ENCODE measurements at places on chromosomes 2 and 18.

GRCh38 chr2:230043025-230043424 is 25.7 kb downstream of the SLC16A14 start:
- no peak for DNase-seq

DNA sequence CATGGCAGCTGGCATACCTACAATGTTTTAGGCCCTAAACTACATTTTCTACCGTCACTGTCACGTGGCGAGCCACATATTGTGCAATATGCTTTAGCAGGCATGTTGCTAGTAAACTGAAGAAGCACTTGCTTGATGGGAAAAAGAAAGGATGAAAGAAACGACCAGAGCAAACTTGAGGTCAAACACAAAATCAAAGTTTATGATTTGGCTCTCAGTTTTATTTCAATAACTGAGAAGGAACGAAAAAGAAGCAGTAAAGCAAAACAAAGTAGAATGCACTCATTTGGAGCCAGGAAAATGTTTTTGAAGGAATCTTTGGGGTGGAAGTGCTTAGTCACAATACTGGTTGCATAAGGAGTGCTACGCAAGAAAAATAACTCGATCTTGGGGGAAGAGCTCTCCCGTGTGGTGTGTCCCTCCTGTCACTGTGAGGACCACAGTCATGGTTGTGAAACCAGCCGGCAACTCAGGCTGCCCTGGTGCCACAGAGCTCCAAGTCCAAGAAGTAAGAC is 349.8 kb downstream of the RBM43 start:
- DNase-seq = no peak

- DNase-seq = no peak
These were observed 952.4 kb downstream of the EPHA4 start for GRCh38 chr2:220619525-220620220.

DNA sequence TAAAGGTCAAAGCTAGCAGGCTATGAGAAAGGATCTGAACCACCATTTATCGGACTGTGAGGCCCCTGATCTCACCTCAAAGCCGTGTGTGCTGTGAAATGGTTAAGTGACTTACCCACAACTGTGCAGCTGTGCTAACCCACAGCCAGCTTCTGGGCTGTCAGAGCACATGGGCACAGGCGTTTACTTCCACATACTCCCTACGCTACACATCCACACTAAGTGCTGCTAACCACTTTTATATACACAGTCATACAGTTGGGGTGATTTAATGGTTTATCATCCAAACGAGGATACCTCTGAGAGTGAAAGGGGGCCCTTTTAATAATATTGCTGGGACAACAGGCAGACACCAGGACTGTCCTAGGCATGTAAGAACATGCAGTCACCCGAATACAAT is 37.3 kb downstream of the CYRIA start:
- no peak for DNase-seq

DNA sequence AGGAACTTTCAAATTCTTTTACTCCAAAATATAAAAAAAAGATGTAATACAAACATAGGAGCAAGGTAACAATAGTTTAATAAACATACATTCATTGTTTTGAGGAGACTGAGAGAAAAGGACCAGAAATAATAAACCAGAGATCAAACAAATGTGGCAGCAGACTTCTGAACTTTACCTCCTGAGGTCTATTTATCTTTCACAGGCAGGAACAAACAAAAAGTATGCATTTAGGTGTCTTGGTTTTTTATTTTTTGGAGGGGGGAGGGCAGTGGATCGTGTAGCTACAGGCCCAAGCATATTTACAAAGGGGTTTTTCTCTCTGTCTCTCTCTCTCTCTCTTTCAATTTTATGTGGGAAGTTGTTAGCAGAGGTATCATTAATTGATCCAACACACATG is 5.6 kb downstream of the PPP4R1 start:
- DNase-seq = no peak

- DNase-seq = no peak
These were observed 109.1 kb downstream of the CDK15 start for GRCh38 chr2:201915446-201915845.

DNA sequence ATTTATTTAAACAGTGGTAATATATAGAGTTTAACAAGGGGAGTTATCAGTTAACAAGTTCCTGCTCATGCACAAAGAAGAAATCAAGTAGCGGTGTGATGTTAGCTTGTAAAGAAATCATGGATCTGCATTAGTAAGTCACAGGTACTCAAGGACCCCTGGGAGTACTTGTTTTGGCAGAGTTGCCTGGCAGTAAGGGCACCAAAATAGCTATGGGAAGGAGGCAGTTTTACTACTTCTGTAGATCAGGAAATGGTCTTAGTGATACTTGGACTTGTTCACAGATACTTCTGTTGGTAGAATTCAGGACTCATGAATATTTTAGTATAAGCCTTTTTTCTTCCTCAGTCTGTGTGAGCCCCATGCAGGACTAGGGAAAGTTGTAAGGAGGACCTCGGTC is 107.3 kb upstream of the IL1R2 start:
- DNase-seq = no peak

DNA sequence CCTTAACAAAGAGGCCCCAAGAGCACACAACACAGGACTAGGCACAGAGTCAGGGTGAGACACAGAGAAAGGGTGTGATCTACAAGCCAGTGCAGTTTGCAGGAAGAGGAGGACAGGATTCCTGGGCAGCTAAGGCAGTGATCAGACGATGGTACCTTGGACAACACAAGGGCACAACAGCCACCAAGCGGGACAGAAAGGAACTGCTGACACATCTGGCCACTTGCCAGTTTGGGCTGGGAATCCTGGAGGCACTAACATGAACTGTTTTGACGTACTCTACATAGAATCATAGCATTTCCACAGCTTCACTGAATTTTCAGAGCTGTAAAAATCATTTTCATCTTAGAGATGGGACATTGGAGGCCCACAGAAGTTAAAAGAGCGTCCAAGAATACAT is 221.5 kb upstream of the SLC35G4 start:
- DNase-seq = no peak

GRCh38 chr2:168851674-168852320 is 38.4 kb downstream of the SPC25 start:
- no peak for DNase-seq

GRCh38 chr2:7665880-7666279 is 748.7 kb downstream of the RNF144A start:
- DNase-seq = no peak

GRCh38 chr2:1493431-1494126 is 80.3 kb downstream of the TPO start:
- DNase-seq = no peak

DNA sequence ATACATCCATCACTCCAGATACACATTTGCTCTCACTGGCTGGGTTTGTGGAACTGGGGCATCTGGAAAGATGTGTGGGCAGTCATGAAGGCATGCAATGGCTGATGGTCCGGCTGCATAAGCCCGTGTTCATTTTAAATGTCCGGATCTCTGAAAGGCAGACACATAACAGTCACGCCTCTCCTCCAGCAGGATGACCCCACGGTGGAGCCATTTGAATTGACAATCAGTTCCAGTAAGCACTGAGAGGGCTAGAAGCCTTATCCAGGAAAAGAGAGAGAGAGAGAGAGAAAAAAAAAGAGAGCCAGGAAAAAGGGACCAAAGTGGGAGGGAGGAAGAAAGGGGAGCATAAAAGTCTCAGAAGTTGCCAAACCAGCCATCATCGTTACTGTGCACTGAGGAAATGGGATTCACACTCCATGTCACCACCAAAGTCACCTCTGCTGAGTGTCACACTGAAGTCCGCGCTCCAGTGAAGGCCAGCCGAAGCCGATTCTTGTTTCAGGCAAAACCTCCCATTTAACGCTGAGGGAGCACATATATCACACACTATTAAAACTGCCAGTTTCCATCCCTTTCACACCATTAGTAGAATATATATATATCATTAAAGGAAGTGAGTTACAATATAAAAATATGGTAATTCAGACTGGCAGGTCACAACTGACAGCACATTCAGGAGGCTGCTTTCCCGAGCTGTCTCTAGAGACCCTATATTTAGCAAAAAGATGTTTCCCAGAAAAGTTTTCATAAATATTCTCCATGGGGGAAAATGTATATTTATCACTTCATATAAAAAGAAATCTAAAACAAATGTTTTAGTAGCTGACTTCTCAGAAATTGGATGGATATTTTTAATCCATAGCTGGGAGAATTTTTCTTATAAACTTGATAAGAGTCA is 142.0 kb downstream of the ACTR3 start:
- DNase-seq = no peak

GRCh38 chr18:13372531-13372951 is 154.0 kb downstream of the LDLRAD4 start:
- DNase-seq = no peak

DNA sequence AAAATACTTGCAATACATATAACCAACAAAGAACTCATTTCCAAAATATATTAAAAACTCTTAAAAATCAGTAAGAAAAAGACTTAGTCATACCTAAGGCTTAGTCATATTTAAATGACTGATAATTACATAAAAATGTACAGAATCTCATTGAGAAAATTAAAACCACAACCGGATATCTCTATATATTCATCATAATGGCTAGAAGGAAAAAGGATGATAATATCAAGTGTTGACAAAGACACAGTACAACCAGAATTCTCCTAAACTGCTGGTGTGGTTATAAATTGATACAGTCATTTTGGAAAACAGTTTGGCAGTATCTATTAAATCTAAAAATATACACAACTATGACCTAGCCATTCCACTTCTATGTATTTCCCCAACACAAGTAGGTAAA is 27.1 kb upstream of the IHH start:
- no peak for DNase-seq

- no peak for DNase-seq
These were observed 387.3 kb upstream of the SYT4 start for GRCh38 chr18:43664487-43665008.

DNA sequence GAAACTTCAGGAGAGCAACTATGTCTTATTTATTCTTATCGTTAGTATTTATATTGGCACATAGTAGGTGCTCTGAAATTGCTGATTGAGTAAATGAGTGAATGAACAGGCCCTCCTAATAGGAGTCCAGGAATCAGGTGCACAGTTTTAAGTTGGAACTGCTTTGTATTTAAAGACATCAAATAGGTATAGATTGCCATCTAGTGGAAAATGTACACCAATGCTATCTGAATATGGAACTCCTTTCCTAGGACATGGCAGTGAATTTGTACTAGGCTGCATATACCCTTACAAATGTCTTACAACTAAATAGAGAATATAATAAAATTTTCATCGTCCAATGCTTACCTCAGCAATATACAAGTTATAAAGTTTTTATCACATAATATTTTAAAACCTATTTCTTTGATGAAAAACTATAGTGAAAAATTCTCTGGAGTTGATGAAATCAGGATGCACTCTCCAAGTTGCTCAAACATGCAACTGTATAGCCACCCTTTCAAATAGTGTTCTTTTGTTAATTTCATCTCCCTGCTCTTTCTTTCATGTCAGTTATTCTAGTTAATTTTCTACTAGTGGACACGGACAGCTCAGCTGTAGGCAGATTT is 318.9 kb upstream of the SYT4 start:
- DNase-seq = no peak

DNA sequence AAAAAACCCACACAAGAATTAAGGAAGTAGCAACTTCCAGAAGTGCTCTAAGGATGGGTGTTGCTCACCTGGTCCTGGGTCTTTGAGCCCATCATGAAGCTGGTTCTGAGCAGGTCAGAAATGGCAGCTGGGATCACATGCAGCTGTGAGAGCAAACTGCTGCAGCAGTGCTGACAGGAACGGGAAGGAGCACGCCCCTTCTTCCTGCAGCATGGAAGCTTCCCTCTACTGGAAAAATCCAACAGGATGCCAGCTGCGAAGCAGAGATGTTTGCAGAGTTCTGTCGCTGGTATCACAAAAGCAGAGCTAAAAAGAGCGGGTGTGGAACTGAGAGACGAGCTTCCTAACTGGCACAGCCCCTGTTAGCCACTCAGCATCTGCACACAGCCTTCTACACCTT is 33.7 kb downstream of the EIF4E2 start:
- DNase-seq = no peak

DNA sequence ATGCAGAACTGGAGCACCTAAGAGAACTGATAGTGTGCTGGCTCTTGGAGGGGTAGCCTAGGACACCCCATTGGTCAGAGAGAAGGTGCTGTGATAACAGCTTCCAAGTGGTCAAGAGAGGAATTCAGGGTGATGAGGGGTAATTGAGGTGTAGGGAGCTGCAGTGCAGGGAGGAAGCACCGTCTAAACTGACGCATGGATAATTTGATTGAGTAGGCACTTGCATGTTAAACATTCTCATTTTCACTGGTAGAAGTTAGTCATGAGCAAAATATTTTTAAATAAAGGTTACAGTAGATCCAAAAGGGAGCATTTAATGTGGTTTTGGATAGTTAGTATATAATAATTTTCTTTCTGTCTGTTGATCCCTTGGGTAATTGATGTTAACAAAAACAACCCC is 155.1 kb upstream of the TCF4 start:
- DNase-seq = no peak

- DNase-seq = no peak
These were observed 277.1 kb upstream of the NRP2 start for GRCh38 chr2:205405194-205405593.

GRCh38 chr2:43292851-43293743 is 66.7 kb upstream of the ZFP36L2 start:
- no peak for DNase-seq

DNA sequence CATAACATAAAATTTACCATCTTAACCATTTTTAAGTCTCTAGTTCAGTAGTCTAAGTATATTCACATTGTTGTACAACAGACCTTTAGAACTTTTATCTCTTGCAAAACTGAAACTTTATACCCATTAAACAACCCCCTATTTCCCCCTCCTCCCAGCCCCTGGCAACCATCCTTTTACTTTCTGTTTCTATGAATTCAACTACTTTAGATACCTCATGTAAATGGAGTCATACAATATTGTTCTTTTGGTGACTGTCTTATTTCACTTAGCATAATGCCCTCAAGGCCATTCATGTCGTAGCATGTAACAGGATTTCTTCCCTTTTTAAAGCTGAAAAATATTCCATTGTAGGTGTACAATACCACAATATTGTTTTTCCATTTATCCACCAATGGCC is 129.8 kb downstream of the PDE11A start:
- no peak for DNase-seq

GRCh38 chr2:54773838-54774237 is 50.4 kb downstream of the EML6 start:
- no peak for DNase-seq

- peak; percentile 88 for DNase-seq
These were observed 61.4 kb downstream of the TTC39C start for GRCh38 chr18:24075767-24076597.
